Hindlimb muscle (tissue), 1 donor: ENCODE measurements at places on chromosomes 2 and 18.

DNA sequence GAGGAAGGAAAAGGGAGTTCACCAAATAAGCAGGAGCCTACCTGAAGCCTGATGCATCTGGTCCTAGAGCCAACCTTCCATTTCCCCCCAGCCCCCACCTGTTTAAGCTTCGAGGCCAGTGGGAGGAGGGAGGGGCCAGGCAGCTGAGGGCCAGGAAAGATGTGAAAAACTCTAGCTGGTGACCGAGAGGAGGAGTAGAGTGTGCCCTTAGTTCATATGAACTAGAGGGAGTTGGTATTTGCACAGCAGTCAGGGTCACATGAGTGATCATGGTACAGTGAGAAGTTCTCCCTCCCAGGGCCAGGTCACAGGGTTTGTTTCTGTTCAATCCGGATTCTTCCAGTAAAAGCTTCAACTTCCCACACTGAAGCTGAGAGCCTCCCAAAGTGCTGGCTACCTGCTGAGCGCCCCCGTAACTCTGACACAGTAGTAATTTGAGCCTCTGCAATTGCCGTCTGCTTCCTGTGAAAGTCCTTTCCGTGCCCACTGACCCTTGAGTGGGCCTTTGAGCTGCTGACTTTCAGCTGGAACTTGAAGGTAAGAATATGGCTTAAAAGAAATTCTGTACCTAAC lies at the start of gene SULT1C2:
Gene SULT1C2 (plus strand): TSS at position 362 of the 573 bp plus-strand sequence. CDS start 4,773 bp downstream, outside the sequence.
- no peak for DNase-seq

- no peak for DNase-seq
Observed at GRCh38 chr18:65934874-65935273, 184.1 kb downstream of the CDH7 start.

DNA sequence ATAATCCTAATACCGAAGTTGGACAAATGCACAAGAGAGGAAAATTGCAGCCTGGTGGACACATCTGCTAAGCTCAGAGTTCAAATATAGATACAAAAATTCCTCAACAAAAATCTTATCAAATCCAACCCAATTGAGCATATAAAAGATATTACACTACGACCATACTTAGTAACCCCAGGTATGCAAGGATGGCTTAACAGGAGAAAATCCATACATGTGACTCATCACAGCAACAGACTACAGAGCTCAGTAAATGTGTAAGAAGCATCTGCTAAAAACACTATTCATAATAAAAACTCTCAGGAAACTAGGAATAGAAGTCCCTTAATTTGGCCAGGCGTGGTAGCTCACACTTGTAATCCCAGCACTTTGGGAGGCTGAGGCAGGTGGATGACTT lies 28.3 kb downstream of the HS6ST1 start:
- DNase-seq: no peak

GRCh38 chr18:46437061-46437460 lies 220.0 kb downstream of the LOXHD1 start:
- DNase-seq: no peak

DNA sequence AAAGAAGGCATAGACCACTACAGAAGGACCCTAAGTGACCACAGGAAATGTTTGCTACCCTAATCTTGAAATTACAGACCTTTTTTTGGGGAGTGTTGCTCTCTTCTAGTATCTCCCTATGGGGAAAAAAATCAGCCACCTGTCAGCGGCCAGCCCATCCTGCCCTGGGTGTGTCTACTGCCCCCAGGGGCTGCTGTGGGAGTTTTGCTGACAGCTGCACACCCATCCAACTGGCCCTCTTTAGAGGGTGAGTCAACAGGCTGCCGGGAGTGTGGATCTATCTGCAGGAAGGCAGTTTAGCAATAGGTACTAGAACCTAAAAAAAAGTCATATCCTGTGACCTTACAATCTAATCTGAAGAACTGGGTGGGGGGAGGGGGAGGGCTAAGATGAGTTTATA lies 796 bp upstream of the DYSF start:
- DNase-seq: no peak

GRCh38 chr2:12010779-12011178 lies 264.3 kb downstream of the LPIN1 start:
- DNase-seq: no peak

DNA sequence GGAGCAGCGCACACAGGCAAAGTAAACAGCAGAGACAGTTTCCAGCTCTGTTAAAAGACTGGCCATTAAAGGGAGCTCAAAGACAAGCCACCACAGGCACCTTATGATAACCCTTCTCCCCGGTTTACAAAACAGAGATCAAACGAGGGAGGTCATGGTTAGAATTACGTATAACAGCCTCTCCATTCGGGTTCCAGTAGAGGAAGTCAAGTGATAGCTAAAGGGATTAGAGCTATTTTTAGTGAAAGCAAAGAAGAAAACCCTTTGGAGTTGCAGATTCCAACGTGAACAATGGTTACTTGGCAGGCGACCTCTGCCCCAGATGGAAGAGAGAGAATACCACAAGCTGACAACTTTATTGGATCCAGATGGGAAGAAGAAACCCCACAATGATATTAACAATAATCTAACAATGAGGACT lies 31.2 kb upstream of the EDAR start:
- DNase-seq: no peak

DNA sequence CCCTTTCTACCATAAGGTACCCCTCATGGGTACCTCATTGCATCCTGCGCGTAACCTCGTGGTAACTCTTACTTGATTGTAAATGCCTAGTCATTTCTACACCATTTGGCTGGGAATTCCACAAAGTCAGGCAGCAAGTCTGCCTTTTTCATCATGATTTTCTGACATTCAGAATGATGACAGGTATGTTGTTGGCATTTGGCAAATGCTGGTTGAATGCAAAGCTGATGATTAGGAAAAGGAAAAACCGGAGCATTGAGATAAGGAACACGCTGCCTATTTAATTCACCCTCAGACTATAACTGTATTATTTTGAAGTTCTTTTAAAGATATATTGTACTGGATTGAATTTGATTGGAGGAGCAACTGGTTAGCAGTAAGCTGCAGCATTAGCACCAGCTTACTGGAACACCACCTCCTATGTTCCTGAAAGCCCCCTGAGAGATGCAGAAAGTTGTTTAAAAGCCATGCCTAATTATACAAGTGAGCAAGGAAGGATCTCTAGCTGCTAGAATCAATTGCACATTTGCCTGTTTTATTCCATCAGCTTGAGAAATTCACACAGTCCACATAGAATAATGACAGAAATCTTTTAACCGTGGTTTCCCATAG lies 520.1 kb downstream of the LRP1B start:
- no peak for DNase-seq

- no peak for DNase-seq
Observed at GRCh38 chr2:240856151-240856980, 12.3 kb upstream of the AGXT start.

GRCh38 chr2:147373800-147374422 lies 470.9 kb upstream of the ACVR2A start:
- peak; percentile 4 for DNase-seq

DNA sequence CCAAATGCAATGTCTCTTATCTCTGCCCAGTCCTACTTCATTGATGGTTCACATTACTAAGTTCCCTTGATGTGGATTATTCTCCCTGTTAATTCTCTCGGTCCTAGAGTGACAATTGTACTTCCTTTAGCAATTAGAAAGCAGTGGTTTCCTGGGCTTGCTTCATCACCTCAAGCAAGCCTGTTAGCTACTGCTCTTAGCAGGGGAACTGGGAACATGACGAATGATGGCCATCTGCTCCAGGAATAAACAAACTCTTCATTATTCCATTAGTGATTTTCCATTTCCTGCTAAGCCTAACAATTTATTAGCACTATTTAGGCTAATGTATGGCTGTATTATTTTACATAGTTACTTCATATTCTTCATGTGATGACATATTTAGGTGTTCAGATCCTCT lies 331.8 kb downstream of the MTX2 start:
- DNase-seq: no peak

DNA sequence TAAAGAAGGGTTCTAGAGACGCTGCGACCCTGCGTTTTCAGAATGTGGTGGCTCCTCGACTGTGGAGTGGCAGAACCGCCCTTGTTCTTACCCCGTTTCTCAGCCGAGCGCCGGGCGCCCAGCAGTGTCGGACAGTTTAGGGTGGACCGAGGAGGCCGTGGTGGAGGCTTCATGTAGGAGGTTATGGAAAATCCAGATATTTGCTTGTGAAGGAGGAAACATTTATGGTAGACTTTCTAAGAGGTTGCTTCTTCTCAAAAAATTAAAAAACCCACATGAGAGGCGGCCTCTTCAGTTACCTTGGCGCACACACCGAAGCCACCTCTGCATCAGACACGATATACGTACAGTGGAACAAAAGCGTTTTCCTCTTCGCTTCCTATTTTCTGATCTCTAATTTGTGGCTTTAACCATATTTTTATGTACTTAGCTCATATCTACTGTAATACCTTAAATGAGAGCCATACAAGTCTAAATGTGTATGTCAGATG lies 120.8 kb downstream of the NFATC1 start:
- DNase-seq: no peak

GRCh38 chr18:57747809-57748680 lies 55.1 kb downstream of the ATP8B1 start:
- no peak for DNase-seq

- DNase-seq: no peak
Observed at GRCh38 chr18:75350857-75351256, 76.6 kb downstream of the SMIM21 start.

DNA sequence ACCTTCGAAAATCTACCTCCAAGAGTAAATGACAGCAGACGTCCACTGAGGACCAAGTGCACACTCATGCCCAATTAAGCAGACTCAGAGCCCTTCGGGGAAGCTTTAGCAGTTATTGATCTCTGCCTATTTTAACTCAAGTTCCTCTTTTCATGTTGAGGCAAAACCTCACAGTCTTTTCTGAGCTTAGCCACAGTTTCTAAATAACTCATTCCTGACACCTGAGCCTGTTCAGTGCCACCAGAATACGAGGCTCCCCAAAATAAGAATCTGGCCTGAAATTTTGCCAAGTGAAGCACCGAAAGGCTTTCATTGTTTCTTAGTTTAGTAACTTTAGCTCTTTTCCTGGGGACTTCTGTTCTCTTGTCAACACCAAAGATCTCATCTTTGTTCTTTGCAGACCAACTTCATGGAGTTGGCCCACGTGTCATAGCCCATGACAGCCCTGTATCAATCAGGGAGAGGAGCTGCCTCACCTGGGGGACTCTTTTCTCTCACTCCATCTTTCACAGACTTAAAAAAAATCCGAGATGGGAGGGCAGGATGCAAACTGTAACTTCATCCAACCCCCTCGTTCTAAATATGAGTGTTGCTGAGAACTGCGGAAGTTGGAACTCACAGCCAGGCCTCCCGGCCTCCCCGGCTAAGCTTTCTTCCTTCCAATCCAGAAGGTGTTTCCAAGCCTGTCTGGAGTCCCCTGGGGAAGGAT lies 22.2 kb downstream of the INPP5D start:
- DNase-seq: no peak

DNA sequence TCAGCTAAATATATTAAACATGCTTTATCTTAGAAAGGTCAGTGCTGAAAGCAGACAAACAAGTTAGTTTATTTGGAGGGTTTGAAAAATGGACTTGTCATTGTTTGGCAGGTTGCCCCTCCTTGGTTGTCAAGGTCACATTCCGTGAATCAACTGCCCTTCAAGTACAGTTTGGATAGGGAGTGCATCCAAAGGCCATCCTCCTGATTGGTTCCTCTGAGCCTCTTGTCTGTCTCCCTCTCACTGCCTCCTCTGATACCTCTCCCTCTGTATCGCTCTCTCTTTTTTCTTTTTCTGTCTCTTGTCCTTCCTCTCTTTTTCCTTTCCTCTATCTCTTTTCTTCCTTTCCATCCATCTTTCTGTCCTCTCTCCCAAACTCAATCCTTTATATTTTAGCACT lies 5.4 kb downstream of the ITGAV start:
- no peak for DNase-seq

- no peak for DNase-seq
Observed at GRCh38 chr2:20168727-20169696, 55.9 kb downstream of the SDC1 start.
